Fibroblast of skin of left biceps (primary cell): ENCODE measurements at places on chromosomes 5 and 9.

- DNase-seq = no peak
Observed at GRCh38 chr5:56306433-56307150, 73.5 kb upstream of the ANKRD55 start.

GRCh38 chr9:136700959-136701667 lies 11.3 kb upstream of the DIPK1B start:
- no peak for DNase-seq

DNA sequence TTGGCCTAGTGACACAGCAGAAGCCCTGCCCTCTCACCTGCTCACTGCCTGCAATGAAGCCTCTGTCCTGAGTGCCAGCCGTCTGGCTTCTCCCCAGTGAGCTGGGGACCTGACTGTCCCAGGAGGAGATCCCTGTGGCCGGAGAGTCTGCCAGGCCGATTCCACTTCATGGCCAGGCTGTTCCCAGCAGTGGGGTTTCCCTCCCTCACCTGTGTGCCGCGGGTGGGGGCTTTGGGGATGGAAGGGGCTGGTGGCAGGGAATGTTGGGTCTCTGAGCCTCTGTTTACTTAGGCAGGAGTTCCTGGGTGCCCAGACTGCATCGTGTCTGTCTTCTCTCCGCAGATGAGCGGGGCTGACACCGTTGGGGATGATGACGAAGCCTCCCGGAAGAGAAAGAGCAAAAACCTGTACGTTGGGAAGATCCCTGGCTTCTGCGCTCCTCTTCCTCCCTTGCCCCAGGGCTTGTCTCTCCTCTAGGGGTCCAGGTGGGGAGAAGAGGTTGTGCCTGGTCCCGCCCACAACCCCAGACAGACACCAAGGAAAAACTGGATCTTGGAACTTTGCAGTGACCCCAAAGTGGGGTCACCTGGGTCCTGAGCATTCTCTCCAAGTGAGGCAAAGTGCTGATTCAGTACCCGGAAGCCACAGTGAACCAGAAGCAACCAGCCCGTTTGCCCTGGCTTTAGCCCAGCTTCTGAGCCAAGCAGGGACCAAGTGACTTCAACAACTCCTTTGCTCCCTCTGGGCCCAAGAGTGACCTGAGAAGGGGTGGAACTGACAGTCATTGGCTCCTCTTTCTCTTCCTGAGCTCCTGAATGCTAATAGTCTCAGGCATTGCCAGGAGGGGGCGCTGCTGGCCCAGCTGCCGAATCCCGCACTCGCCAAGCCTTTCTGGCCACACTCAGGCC lies 127.7 kb downstream of the RGS3 start:
- no peak for DNase-seq

GRCh38 chr9:36320466-36320865 lies 62.2 kb upstream of the GNE start:
- no peak for DNase-seq

GRCh38 chr5:76425928-76426804 lies 23.1 kb downstream of the IQGAP2 start:
- no peak for DNase-seq

DNA sequence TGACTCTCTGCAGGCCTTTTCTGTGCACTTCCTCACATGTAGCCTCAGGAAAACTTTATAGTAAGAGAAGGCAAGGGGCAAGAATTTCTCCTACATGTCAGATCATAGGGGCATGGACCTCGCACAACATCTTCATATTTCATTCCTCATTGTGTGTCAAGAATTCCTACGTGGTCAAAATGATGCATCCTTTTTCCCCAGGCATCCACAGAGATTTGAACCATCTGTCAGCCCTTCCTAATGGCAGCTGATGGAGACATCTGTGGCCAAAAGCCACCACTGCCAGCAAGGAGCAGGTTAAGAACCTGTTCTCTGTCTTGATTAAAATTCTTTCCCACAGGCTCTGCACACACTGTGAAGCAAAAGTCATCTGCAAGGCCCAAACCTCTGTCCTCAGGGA lies 42.5 kb downstream of the MFAP3 start:
- DNase-seq = no peak

DNA sequence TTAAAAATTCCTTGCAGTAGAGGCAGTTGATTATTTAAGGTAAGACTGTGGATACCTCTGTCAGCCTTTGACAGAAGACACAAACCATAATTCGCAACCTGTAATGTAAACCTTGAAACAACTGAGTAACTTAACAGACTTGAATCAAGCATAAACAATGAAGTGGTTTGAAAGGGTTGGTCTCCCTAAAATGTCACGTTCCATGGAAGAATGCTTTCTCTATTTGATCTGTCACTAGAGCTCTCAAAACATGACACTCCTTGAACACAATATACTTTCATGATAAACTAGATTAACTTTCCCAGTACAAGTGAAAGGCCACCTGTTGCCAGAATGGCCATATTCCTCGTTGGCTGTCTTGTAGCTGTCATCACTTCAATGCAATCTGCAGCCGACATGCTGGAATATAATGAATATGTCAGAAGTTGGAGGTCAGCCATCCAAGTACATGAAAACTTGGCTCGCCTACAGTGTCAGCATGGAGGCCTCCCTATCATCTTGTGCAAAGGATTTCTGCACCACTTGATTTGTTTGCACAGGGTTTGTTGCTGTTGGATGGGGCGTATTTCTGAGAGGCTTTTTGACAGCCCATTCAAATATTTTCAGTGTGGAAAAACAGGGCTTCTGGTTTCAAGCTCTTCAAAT lies 228.0 kb downstream of the TLE4 start:
- peak; percentile 73 for DNase-seq

DNA sequence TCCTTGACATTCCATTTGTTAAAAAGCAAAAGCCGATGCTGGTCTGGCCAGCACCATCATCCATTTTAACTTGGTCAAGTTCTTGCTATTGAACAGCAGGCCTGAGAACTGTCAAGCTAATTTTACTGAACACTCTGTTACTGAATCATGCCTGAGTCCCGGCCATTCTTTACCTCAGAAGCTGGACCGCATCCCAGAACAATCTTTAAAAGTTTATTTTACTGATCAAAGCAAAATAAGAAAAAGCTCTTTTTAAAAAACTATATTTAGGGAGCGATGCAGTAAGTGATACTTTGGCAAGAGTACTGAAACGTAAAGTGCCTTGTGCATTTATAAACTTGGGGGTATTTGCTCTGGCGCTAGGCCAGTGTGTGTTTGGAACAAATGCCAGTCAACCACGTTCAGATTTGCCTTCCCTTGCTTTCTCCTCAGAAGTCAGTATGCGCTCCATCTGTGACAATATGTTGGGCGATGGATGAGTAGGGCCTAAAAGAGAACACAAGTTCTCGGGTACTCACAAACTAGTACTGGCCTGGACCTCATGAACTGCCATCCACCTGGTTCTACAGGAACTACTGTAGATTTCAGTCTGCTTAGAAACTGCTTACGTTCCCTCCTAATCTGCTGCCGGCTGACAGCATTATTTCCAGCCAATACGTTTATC lies 161.9 kb downstream of the MAPKAP1 start:
- no peak for DNase-seq

GRCh38 chr5:42598311-42598710 lies 158.3 kb upstream of the CCDC152 start:
- no peak for DNase-seq

DNA sequence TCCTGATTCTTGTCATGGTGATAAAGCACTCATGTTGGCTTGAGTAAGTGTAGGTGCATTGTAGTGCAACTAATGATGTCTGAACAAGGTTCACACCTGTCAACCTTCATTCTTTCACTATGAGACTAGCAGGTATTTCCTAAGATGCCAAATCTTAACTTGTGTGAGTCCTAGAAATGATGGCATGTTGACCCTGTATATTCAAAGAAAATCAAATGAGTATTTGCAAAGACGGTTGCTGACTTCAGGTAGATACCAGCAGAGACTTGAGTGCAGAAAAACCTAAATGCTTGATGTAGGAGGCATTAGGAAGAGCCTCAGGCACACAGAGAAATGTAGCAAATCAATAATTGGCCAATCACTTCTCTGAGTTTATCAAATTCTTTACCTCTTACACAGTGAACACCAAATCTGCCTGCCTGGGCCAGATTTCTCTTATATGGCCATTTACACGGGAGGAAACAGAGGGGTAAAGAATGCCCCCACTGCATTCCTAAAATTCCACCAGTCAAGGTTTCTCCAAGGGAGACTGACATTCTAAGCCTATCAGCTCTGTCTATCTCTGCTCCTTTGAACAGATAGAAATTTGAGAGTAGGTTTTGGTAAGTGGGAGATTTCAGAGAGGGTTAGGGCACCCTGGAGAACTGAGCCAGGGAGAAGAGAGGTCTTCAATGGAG lies 488.6 kb upstream of the WWC1 start:
- peak; percentile 75 for DNase-seq
